NCI-H69 (cell line): ENCODE measurements at places on chromosomes 7 and 10.

GRCh38 chr10:132593389-132593788 lies 55.8 kb downstream of the INPP5A start:
- no peak for DNase-seq

DNA sequence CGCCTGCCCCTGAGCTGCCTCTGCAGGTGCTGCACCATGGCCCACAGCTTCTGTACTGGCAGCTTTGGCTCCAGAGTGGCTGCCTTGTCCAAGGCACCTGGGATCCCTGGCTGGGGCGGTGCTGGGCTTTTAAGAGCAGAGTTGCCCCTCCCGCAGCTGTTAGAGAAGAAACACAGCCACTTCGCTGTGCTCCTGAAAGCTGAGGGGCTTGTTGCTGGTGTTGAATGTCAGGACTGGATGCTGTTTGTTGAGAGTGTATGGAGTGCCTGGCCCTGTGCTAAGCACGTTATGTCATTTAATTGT lies 6.2 kb downstream of the FAM241B start:
- no peak for DNase-seq

- DNase-seq: peak; percentile 36
Observed at GRCh38 chr7:82567841-82568240, 124.3 kb upstream of the CACNA2D1 start.

- DNase-seq: no peak
Observed at GRCh38 chr7:115505136-115505535, 525.4 kb downstream of the TFEC start.

GRCh38 chr7:87100326-87100725 lies 40.9 kb upstream of the ELAPOR2 start:
- no peak for DNase-seq

GRCh38 chr7:45686441-45687184 lies 112.4 kb downstream of the ADCY1 start:
- no peak for DNase-seq
